Activated naive CD8-positive, alpha-beta T cell treated with anti-CD3 and anti-CD28 coated beads for 36 hours (primary cell): ENCODE measurements at places on chromosomes 5 and 9.

DNA sequence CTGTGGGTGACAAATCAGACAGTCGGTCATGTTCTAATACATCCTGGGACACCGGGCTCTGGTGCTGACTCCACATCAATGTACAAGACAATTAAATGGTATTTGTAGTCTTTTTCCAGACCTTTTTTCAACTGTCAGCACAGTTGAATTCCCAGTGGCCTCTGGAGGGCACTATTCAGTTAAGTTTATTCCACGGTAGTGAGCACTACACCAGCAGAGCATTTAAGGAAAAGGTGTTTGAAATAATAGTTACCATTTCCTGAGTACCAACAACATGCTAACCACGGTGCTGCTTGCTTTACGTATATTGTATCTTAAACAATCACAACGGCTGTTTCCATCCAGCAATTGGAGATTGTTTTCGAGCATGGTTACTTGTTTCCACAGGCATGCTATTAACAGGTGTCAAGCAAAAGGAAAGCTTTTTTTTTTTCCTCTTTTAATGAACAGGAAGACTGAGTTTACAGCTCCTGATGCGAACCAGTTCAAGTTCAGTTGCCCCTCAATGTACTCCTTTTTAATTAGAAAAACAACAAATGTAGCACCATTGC is 186.7 kb downstream of the PDZD2 start:
- peak; percentile 30 for DNase-seq

DNA sequence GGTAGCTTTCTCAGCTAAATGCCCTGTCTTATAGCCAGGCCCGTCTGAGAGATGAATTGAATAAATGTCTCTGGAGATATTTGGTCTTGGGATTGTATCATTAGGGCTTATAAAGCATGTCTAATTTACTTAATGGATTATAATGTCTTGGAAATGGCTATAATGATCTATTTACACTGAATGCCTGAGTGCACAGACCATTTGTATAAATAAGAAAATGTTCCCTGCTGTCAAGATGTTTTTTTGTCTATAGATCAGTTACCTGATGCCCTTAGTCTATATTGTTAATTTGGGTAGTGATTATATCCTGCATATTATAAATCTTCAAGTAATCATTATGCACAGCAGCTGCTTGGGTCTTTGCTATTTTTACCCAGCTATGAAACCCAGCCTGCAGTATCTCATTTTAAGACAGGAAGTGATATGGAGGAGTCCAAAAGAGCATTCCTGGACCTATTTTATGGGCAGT is 112.9 kb upstream of the ACTBL2 start:
- no peak for DNase-seq

DNA sequence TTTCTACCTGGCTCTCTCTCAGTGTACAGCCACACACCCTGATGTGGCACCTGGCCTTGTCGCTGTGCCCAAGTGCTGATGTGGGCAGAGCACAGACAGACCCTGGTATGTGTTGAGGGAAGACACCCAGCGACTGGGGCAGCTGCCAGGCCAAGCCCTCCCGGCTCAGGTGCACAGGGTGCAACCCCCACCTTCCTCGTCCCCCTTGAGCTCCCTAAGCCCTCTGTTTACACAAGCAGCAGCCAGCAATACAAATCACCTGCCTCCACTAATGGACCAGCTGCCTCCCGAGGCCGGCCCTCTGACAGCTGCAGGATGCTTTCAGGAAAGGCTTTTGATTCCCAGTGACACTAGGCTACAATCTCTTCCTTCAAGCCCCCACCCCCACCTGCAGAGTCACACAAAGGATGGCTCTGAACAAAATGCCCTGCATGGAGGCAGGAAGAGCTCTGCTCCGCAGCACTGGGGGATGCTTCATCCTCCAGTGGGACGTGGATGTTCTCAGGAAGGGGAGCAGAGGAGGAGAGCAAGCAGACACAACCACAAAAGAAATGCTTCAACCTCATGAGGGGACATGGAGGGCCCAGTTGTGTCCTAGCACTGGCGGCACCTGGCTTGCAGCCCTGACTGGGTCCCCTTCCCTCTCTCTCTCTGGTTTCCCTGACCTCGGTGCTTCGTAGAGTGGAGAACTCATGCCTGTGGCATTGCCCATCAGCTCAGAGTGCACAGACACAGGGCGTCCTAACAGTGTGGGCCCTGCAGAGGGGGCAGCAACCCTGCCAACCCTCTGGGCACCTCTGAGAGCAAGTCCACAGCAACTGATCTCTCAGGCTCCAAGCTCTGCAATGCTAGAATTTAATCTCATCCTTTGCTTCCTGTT is 140.8 kb downstream of the BARX1 start:
- DNase-seq, result no peak

DNA sequence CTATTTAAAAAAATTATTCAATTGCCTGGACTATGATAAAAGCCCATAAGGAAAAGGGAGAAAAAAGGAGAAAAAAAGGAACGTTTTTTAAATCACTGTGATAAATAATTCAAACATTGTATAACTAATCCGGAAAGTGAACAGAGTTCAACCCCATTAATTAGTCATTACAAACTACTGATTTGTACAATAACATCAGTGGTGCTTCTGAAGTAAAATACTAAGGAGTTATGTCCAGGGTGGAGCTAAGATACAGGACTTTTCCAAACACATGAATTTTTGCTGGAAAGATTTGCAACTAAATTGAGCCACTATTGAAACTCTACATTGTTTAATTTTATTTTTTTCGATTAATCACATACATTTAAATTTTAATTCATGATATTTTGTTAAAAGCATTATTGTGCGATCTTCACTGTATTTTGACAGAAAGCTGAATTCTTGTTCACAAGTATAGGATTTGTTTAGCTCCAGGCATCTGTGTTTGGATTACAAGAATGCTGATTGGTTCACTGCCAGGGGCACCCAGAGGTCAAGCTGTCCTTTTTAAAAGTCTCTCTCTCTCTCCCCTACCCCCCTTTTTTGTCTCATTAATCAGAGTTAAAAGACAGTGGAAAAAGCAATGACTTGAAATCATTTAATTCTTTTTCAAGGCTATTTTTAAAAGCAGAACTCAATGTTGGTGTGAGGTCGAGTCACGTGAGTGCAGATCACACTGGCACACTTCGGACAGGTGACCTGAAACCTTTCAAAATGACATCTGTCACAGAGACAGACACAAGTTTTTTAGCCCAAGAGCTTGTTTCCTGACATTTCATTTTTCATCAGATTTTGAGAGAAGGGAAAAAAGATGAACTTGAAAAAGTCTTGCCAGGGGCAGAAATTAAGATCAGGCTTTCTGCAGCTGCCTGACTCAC is 387.3 kb downstream of the NR2F1-AS1 start:
- DNase-seq, result no peak

- DNase-seq, result no peak
These were observed 109.0 kb downstream of the MLLT3 start for GRCh38 chr9:20513126-20513913.

GRCh38 chr5:75922480-75922879 is 160.7 kb upstream of the SV2C start:
- no peak for DNase-seq

GRCh38 chr9:70607329-70607728 is 192.9 kb upstream of the KLF9 start:
- no peak for DNase-seq

DNA sequence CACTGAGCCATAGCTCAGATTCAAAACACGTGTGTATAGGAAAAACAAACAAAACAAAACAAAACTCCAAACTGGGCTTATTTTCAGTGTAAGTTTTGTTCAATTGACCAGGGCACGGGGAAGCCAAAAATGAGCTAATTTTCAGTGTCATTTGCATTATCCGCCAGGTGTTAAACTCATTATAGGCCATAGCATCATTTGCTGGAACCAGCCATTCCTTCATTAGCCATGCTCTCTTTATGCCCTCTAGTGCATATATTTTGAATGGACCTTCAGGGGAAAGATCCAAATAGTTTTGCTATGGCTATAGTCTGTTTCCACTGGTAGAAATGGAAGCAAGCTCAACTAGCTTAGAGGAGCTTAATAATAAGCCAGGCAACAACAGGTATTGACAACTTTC is 1205.2 kb upstream of the DMAC1 start:
- DNase-seq, result no peak

DNA sequence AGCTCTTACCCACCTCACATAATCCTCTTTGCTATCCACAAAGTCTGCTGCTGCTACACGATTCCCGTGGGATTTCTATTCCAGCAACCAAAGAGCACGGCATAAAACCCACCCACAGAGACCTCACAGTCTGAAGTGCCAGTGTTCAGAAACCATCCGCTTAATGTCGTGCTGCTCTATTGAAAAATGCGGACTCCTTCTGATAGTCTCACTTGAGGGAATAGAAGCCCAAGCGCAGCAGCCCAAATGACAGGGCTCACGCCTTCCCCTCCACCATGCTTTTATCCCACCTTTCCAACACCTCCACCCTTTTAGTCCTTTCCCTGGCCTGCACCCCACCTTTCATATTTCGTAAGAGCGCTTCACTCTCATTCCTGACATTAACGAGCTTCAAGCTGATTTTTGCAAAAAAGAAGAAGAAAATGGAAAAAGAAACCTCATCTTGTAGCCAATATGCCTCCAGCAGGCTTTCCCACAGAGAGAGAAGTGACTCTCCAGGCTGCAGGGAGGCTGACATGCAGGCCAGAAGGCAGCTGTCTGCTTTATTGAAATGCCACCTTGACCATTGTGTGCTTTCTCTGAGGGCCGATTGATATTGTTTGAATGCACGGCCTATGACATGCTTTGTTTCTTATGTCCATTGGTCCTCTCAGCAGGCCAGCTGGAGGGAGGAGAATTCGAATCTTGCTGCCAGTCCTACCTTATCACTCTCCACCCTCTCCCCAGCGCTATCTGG is 70.6 kb upstream of the PCSK1 start:
- DNase-seq, result no peak

DNA sequence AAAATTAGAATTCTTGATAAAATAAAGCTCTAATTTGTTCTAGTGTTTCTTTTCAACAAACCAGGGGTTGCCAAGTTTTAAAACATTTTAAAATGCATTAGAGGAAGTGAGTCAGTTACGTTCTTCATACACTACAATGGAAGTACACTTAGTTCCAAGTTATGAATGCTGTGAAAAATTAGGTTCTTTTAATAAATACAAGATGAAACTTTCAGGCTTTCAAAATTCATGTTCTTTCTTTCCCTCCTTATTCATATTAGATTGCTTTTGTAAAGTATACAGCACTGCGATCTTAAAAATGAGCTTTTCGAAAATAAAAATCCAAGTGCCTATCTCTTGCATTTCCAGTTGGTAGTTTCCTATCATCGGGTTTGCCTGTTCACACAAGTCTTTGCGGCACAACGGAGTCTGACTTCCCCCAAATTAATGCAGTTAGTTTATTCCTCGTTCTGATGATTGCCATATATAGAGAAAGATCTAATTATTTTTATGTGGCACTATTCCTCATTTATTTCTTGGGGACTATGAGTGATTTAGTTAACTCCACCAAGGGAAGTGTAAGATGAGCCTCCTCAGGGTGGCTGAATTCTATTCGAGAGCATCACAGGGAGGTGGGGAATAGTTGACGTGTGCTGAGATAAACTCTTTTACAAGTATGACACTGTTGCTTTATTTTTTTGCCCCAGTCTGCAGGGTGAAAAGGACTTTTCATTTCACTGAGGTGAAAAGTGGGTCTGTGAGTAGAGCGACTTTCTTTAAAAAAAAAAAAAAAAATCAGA is 238.2 kb downstream of the CD180 start:
- DNase-seq, result no peak

GRCh38 chr5:102809033-102809432 is 53.9 kb downstream of the PAM start:
- DNase-seq, result no peak

- no peak for DNase-seq
These were observed 13.3 kb downstream of the HMMR start for GRCh38 chr5:163473635-163474243.

DNA sequence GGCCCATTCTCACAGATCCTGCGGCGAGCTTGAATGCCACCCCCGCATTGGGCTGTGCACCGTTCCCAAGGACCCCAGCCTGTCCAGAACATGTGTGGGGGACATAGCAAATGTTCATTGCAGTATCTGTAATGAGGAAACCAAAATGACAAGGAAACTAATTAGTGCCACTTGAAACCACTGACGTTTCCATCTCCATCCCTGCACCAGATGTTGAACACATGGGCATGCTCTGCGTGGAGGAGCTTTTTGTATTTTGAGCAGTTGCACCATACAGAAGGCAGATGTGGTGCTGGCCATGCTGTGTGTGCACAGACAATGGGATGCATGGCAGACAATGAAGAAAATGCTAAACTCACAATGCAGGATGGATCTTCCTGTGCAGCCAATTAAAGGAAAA is 437.7 kb downstream of the SEMA5A start:
- no peak for DNase-seq

DNA sequence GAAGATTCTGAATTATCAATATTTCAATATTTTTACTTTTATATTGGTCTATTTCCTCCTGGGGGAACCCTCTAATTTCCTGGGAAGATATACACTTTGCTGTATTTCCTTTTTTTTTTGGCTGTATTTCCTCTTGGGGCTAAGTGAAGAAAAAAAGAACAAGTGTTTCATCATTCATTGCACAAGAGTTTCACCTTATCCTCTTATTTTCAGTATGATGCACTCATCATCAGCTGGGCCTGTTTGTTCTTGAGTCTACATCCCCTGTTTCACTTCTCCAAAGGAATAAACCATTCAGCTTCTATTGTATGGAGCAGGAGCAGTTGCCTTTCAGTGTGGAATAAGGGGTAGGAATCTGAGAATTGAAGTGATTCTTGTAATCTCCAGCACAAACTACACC is 210.8 kb downstream of the FAM170A start:
- DNase-seq, result no peak

DNA sequence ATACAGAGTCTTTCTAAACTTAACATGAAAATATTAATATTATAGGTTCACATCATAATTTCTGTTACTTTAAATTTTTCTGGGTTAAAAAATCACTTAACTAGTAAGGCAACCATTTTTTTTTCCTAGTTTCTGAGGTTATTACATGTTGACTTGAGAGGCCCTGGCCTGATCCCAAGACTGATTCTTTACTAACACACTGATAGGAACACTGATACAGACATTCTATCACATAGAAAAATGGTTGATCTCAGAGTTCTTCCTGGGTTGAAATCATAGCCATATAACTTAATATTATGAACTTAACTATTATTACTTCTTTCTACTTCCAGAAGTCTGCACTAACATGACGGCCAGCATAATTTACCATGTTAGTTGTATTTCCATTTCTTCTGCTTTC is 43.0 kb downstream of the AP3S1 start:
- no peak for DNase-seq

- DNase-seq, result peak; percentile 92
These were observed 15.6 kb downstream of the DNM1 start for GRCh38 chr9:128218518-128219389.

DNA sequence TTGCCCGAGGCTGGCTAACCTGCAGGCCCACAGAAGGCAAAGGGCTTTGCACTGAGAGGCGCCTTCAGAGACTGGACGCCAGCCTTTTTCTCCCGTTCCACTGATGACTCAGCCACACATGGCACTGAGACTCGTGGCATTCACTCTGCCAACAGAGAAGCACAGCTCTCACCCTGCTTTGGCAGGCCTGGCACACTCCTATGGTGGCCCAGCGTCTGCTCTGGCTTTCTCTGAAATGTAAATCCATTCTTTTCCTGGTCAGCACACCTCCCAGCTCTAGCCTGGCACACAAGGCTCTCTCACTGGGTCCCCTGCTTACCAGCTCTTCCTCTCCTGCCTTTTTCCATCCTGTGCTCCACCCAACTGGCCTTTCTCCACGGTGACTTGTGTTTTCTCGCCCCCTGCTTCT is 5.9 kb upstream of the MELK start:
- DNase-seq, result no peak
